Stimulated activated CD8-positive, alpha-beta memory T cell treated with anti-CD3 and anti-CD28 coated beads, Interleukin-15, amount 100 ng/mL, for 1 hour (primary cell): ENCODE measurements at places on chromosomes 3 and 15.

DNA sequence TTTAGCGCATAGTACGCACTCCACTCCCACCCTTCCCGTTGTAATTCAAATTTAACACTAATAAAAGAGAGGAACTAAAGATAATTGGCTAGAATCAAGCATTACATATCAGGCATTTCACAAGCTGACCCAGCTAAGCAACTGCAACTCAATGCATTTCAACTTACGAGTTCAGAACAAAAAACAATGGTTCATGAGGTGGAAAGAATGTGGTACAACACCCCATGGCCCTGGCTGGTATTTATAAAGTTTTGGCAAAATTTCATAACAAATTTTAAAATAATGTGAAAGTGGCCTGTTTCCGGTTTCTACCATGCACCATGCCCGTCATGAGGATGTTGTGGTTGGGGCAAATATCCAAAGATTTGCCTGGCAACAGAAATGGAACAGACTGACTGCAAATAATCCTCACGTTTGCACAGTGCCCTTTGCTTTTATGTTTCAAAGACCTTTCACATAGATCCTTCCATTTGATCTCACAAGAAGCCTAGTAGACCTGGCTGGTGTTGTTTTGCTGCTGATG, 455.3 kb upstream of the NR2F2 start:
- no peak for DNase-seq

DNA sequence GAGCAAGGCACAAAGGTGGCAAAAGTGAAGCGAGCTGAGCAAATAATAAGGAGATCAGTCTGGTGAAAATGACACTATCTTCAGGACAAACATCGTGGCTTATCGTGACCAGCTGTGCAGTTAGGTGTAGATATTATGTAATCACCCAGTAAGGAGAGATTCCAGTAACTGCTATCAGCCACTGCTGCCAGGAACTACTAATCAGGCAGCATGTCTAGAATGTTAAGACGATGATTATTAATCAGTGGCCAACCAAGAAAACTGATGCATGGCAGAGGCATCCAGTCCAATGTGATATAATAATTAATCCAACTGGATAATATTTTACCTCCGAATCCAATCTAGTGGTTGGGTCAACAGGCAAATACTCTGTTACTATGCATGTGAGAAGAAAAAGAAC, 252.7 kb upstream of the ZPLD1 start:
- DNase-seq = no peak

- DNase-seq = no peak
These were observed 26.0 kb downstream of the ACSBG1 start for GRCh38 chr15:78208341-78208844.

DNA sequence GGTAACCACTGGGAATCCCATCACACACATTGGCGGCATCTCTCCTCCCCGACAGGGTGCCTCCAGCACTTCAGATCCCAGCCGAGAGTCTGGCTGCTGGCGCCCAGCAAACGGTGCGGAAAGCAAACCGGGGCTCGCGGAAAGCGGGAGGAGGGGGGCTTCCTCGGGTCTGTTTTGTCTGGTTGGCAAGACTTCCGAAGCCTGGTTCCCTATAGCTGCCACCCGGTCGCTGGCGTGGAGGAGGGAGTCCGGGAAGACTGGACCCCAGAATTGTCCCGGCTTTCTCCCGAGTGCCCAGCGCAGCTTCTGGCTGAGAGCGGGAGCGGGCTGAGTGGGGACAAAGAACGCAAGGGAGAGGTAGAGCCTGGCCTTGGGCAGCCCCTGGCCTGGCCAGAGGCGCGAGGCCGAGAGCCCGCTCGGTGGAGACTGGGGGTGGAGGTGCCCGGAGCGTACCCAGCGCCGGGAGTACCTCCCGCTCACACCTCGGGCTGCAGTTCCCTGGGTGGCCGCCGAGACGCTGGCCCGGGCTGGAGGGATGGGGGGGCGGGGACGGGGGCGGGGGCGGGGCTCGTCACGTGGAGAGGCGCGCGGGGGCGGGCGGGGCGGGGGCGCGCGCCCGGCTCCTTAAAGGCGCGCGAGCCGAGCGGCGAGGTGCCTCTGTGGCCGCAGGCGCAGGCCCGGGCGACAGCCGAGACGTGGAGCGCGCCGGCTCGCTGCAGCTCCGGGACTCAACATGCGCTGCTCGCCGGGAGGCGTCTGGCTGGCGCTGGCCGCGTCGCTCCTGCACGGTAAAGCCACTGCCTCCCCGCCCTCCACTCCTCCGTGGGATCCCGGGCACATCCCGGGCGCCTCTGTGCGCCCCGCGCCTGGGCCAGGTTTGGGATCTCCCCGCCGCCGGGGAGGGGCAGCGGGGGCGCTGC, at the start of gene CHRNA7:
Gene CHRNA7 (plus strand): TSS at position 654 of the 920 bp plus-strand sequence. CDS start 80 bp downstream, at position 734.
- DNase-seq = no peak
